ENCODE measurements at places on chromosomes 1 and 21.

- DNase-seq, result no peak
Observed at GRCh38 chr1:47830021-47830420, 167.2 kb downstream of the TRABD2B start.

DNA sequence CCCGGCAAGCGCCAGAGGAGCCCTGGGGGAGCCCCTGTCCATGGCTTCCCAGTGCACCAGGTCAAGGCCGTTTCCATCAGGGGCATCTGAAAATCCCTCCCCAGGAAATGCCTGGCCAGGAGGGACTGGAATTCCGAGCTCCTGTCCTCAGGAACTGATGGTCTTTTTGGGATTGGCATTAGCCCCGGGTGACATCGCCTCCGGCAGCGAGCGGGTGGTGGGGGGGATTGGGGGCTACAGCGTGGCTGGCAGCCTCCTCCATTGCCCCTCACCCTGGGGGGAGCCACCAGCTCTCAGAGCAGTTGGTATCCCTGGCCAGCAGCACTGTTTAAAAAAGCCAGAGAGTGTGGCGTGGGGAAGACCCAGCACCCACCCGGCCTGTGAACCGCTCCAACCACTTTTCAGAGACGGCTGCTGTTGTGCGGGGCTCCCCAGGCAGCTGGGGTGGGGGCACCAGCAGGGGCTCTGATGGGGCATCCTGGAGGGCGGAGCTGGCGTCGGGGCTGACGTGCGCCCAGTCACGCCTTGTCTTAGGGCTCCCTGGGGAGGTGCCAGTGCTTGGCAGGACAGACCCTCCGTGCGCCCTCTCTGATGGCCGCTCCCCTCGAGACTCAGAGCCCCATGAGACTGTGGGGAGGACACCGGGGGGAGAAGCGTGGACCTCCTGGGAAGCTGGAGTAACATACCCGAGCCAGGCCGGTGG lies 62.9 kb upstream of the TTC34 start:
- no peak for DNase-seq

DNA sequence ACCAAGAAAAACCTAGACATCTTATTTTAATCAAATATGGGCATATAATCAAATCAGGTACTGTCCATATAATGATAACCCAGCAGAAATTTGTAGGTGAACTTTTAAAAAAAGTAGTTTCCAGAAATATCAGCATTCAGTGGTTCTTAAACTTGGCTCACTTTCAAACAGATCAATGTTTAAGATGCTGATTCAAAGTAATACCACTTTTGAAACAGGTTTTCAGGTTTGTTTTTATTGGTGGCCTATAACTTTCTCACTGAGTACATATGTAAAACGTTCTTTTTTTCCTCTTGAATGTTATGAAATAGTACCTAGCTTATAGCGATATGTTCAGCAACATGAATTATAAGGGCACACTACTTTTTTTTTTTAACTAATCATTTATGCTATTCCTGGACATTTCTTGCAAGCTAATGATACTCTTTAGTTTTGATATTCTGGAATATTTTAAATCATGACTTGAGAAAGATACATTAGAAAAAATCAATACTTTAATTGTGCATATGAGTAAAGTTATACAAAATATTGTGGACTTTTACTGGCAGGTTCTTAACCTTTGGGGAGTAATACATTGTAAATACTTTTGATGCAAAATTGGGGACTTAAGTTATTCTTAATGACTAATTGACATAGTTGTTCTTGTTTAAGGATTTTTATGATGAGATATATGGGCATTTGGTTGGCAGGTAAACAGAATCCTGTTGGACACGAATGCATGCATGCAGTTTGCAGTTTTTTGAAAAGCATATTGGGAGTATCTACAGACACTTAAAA lies 3.0 kb downstream of the NFIA start:
- no peak for DNase-seq

DNA sequence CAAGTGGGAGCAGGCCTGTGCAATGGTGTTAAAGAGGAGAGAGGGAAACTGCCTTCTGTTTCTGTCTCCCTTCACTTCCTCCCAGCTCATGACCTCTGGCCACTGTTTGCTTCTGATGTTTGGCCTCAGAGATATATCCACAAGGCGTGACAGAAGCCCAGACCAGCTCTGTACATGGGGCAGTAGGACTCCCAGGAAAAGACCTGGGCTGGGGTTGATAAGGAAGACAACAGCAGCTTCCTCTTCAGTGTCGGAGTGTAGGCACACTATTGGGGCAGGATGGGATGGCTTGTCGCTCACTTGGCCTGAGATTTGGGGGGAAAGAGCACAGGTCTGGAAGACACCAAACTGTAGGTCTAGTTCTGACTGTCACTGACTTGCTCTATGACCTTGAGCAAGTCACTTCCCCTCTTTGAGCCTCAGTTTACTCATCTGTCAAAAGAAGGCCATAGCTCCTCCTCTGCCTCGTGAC lies 67.8 kb upstream of the KLHDC7A start:
- no peak for DNase-seq

DNA sequence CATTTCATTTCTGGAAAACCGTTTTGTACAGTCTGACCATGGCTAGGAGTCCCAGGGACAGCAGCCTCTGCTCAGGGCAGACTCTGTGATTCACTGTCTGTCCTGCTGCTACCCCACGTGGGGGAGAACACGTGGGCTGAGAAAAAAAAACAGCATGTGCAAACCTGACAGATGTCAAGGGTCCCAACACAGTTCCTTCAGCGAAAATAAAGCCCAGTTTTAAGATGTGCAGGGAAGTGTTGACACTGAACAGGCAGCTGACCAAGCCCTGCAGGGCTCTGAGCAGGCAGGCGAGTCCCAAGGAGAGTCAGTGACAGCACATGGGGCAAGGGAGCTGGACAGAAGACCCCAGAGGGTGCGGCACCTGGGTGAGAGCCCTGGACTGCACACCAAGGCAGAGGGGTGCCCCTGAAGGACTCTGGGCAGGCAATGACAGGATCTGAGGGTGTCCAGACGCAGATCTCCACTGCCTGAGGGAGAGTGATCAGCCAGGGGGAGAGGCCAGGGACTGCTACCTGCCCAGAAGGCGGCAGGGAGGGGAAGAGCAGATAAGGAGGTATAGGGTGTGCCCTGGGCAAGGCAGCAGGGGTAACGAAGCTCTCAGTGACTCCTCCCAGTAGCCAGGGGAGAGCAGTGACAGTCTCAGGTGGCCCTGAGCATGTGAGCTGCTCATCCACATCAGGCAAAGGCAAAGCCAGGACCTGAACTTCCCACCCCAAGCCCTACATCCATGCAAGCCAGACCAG lies 5.1 kb upstream of the SPATC1L start:
- no peak for DNase-seq

DNA sequence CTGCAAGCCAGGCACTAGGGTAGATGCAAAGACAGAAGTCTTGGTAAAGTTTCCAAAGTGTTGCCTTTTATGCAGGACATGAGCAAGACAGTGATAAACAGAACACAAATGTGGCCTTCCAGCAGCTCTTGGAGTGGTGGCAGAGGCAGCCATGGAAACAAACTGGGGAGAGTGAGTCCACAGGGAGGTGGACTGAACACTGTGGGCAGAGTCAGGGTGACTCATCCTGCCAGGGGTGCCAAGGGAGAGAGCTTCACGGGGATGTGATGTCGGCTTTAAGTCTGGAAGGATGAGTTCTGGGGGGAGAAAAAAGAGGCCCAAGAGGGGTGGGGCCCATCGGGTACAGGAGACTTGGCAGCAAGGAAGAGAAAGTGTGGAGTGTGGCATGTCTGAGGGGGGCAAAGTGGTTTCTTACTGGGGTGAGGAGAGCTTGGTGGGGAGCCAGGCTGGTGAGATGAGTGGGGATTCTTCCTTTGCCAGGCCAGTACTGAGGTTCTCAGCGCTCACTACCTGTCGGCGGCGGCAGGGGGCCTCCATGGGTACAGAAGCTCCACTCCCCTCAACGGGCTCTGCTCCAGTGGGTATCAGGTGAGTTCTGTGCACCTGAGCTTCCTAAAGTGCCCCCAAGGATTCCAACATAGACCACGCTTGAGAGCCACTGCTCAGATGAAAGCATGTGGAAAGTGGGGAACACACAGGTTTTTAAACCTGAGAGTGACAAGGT lies 41.8 kb downstream of the KIAA0040 start:
- no peak for DNase-seq

- no peak for DNase-seq
Observed at GRCh38 chr1:100452641-100453040, 85.3 kb upstream of the GPR88 start.

- no peak for DNase-seq
Observed at GRCh38 chr1:192700834-192701271, 64.9 kb downstream of the RGS13 start.

All from bone marrow (tissue), 2 donors.